ENCODE measurements at places on chromosomes 5 and 9. TPM values are rescaled to one million over a fixed set of nuclear protein-coding genes. Genes with fewer than 3 reads are reported as not detected.

Gene ADCY2
- total RNA-seq: 0.27 TPM

DNA sequence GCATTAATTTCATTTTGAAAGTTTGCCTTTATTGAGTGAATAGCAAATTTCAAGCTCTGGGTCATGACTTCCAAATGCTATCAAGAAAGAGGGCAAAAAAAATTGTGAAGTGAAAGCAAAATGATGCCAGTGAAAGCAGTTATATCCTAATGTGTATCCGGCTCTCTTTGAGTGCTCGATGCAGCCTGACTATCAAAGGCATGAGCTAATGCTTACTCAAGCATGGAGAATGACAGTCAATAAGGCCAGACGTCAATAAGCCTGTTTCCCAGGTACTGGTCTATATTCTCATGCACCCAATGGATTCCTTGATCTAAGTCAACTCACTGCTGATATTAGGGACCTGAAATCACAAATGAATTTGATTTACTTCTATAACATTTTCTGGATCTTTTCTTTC is 435.5 kb downstream of the CAAP1 start:
- no peak for DNase-seq

DNA sequence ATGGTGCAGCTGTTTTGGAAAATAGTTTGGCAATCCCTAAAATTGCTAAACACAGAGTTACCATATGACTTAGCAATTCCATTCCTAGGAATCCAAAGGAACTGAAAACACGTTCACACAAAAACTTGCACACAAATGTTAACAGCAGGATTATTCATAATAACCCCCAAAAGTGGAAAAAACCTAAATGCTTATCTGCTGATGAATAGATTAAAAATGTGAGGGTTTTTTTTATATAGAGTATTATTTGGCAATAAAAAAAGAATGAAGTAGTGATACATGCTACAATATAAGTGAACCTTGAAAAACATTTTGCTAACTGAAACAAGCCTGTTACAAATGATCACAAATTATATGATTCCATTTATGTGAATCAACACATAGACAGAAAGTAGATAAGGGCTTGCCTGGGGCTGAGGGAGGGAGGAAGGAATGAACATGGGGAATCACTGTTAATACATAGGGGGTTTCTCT is 45.1 kb upstream of the TRIO start:
- DNase-seq: no peak

DNA sequence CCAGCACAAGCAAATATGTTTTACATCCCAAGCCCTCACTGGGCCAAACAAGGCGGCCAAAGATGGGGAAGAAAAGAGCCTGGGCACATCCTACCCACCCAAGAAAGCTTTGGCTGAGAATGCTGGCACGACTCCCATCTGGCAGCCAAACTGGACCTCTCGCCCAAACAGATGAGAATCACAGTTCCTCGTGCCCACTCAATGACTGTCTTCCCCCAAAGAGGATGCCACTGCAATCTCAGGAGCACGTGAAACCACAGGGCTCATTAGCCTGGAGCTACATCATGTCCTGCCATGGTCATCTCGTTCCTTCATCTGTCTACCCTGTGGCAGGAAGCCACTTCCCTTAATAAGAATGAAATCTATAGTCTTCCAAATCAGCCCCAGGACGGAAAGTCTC is 536.8 kb downstream of the BNC2 start:
- no peak for DNase-seq

DNA sequence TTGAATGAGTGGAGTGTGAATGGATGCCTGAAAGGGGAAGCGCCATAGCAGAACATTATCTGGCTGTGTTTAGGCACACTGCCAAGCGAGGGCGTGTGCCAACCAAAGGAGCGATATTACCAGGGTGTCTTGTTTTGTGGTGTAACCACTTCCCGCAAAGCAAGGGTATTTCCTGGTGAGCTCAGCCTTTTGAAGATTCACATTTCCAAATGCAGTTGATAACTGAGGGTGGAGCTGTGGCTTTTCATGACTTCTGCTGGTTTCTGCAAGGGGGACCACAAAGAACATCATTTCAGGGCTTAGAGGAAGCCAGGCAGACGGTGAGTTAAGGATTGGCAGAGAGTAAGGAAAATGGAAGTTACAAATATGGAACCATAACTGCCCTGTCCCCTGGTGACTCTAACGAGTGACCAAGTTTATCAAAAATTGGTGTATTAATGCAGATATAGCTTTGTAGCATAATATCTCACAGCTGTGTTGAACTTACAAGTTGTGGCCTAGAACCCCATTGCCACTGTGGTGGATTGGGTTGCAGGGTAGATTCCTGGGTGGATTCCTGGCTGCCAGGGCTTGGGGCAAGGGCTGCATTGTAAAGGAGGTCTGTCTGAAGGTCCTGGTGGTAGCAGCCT is 71.4 kb downstream of the RALGPS1 start:
- DNase-seq: peak; percentile 80

DNA sequence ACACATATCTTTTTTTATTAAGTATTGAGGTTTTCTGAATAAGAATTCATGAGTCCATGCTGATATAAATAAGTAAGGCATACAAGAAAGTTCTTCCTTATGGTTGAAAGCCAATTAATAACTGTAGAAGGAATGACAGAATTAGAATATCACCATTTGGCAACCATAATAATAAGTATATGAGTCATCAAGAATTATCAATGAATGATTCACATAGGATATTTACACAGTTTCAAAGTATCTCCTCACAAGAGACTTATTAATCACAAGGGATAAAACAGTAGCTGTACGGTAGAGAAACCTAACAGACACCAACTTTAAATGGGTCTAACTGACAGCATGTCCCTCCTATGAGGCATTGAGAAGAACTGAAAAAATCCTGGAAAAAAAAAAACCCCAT is 161.6 kb downstream of the NR3C1 start:
- DNase-seq: no peak

GRCh38 chr5:134114886-134115805 is 665 bp downstream of the TCF7 start:
- no peak for DNase-seq

- no peak for DNase-seq
These were observed 523.5 kb downstream of the CAAP1 start for GRCh38 chr9:26369093-26369492.

GRCh38 chr5:156913719-156914370 is 49.2 kb downstream of the TIMD4 start:
- peak; percentile 5 for DNase-seq
